ENCODE measurements at places on chromosomes 12 and 14. TPM values are rescaled to one million over a fixed set of nuclear protein-coding genes. Genes with fewer than 3 reads are reported as not detected.

Gene HHIPL1
- total RNA-seq, result 0.31 TPM

Gene CLEC4C
- not detected for total RNA-seq

Gene DAO
- total RNA-seq, result not detected

Gene BHLHE41
- total RNA-seq, result not detected

Gene DIP2B
- 27.8 TPM for total RNA-seq

Gene PRKCH
- total RNA-seq, result 158 TPM

Gene WNT1
- total RNA-seq, result not detected

Gene IKZF4
- 7.5 TPM for total RNA-seq

Gene MDGA2
- not detected for total RNA-seq

Gene HAL
- 0.31 TPM for total RNA-seq

Gene IL22
- total RNA-seq, result not detected

- H3K36me3 ChIP-seq, result no peaks in the 10 kb centered on the region
- H3K27ac ChIP-seq, result no peak overlapping the region
- peak; percentile 39 for DNase-seq
- H3K27me3 ChIP-seq, result no peaks in the 10 kb centered on the region
- H3K4me1 ChIP-seq, result peaks cover 27% of the 10 kb centered on the region
Observed at GRCh38 chr12:96034621-96035282, 635 bp downstream of the LTA4H start.

DNA sequence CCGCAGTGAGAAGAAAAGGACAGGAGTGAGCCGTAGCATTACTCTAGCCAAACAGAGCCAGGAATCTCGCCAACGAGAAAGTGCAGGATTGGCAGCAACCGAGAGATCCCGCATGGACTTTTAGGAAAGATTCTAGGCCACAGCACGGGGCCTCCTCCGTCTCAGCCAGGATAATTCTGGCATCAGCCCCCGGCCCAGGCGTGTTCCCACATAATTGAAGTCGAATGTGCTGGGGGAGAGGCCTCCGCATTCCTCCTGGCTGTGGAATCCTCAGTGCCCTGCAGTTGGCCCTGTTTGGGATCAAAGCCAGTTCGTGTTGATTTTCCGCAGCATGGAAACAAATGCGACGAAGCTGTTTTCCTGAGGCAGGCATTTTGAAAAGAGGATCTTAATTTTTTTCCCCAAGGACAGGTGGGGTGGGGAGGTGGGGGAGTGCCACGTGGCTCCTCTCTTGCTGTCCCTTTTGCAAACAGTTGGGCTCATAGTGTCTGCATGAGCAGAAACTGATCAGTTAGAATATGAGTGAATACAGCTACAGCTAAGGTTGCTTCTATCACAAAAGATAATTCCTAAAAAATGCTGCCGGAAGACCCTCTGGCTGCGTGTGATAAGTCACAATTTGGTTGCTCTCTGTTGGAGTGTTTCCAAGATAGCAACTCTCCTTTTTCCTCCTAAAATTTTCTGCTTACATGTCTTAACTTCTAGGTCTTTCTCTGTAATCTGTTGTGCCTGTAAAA is 37.3 kb upstream of the ATXN2 start:
- DNase-seq, result no peak
- H3K4me1 ChIP-seq, result no peaks in the 10 kb centered on the region
- H3K4me3 ChIP-seq, result no peak overlapping the region
- H3K27ac ChIP-seq, result no peak overlapping the region
- H3K27me3 ChIP-seq, result no peaks in the 10 kb centered on the region

- H3K4me1 ChIP-seq, result peaks cover 35% of the 10 kb centered on the region
- peaks cover 1% of the 10 kb centered on the region for H3K27me3 ChIP-seq
- H3K36me3 ChIP-seq, result no peaks in the 10 kb centered on the region
- H3K4me3 ChIP-seq, result no peak overlapping the region
Observed at GRCh38 chr12:53101931-53102781, 1.1 kb upstream of the SOAT2 start.

GRCh38 chr14:55398679-55399078 is 13.0 kb downstream of the ATG14 start:
- no peak overlapping the region for H3K4me3 ChIP-seq
- no peak overlapping the region for H3K27ac ChIP-seq
- peaks cover 7% of the 10 kb centered on the region for H3K36me3 ChIP-seq
- peaks cover 30% of the 10 kb centered on the region for H3K4me1 ChIP-seq

GRCh38 chr12:13890943-13891342 is 90.5 kb downstream of the GRIN2B start:
- no peaks in the 10 kb centered on the region for H3K4me1 ChIP-seq
- no peaks in the 10 kb centered on the region for H3K36me3 ChIP-seq
- no peak overlapping the region for H3K4me3 ChIP-seq
- no peak overlapping the region for H3K27ac ChIP-seq
- H3K27me3 ChIP-seq, result peaks cover 4% of the 10 kb centered on the region

- no peak overlapping the region for H3K4me3 ChIP-seq
- no peaks in the 10 kb centered on the region for H3K36me3 ChIP-seq
- no peak overlapping the region for H3K27ac ChIP-seq
- H3K27me3 ChIP-seq, result peaks cover 25% of the 10 kb centered on the region
- no peaks in the 10 kb centered on the region for H3K4me1 ChIP-seq
- DNase-seq, result no peak
Observed at GRCh38 chr12:127077262-127078045, 1189.5 kb upstream of the TMEM132C start.

DNA sequence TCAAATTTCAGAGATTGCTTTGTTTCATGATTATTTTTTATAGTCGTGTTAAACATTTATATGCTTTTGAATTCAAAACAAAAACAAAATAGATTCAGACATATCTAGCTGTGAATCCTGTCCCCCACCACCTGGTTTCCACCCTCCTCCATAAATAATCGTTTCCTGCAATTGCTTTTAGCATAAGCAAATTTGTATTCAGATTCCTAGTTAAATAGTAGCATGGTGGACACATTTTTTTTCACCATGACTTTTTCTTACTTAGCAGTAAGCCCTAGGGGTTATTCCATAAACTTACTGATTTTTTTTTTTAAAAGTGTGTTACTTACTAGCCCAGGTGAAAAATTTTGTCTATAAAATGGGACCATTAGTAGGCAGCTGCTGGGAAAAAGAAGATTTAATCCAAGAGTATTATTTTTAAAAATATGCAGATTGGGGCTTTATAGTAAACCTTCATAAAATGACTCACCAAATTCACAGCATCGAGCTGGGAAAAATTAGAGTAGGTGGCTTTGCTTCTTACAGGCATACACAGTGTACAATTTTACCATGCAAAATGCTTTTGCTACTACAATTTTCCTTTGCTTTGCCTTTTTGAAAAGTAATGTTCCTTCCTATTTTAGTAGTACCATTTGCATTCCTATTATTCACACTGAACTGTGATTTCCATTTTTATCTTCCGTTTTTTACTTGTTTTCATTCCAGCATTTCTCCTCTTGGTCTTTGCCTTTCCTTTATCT is 117.8 kb downstream of the BTG1 start:
- peaks cover 2% of the 10 kb centered on the region for H3K36me3 ChIP-seq
- peak overlapping the region; percentile 55 for H3K27ac ChIP-seq
- H3K27me3 ChIP-seq, result no peaks in the 10 kb centered on the region
- no peak for DNase-seq
- H3K4me1 ChIP-seq, result peaks cover 65% of the 10 kb centered on the region
- no peak overlapping the region for H3K4me3 ChIP-seq

- peak overlapping the region; percentile 59 for H3K27ac ChIP-seq
- no peak for DNase-seq
- peak overlapping the region; percentile 95 for H3K4me3 ChIP-seq
Observed at GRCh38 chr12:123384318-123384993, 524 bp downstream of the KMT5A start.

GRCh38 chr12:131917711-131918306 is 11.3 kb upstream of the PUS1 start:
- no peak overlapping the region for H3K27ac ChIP-seq
- no peaks in the 10 kb centered on the region for H3K27me3 ChIP-seq
- no peaks in the 10 kb centered on the region for H3K36me3 ChIP-seq
- no peak for DNase-seq
- no peaks in the 10 kb centered on the region for H3K4me1 ChIP-seq

DNA sequence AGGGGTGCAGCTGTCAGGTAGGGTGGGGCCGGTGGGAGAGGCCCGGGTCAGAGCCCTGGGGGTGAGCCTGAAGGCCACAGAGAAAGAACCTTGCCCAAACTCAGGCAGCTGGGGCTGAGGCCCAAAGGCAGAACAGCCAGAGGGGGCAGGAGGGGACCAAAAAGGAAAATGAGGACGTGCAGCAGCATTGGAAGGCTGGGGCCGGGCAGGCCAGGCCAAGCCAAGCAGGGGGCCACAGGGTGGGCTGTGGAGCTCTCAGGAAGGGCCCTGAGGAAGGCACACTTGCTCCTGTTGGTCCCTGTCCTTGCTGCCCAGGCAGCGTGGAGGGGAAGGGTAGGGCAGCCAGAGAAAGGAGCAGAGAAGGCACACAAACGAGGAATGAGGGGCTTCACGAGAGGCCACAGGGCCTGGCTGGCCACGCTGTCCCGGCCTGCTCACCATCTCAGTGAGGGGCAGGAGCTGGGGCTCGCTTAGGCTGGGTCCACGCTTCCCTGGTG is 10.5 kb downstream of the MMP14 start:
- H3K4me3 ChIP-seq, result no peak overlapping the region
- no peak for DNase-seq
- no peaks in the 10 kb centered on the region for H3K4me1 ChIP-seq
- H3K27ac ChIP-seq, result no peak overlapping the region
- H3K36me3 ChIP-seq, result no peaks in the 10 kb centered on the region

DNA sequence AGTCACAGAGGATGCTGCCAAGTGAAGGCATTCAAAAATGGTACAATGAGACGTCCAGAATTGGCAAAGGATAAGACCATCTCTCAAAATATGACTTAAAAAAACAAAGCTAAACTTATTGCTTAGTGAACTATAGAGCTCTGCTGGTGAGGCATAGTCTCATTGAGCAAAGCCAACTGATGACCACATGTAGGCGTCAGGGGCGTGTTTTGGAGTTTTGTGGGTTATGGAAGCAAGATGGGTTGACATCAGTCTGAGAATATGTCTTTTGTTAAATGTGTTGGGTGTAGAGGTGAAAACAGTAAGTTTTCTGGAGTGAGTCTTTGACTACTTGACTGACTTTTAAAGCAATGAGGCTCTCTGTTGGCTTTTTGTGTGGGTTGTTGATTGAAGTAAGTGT is 47.2 kb downstream of the ATL1 start:
- no peak overlapping the region for H3K27ac ChIP-seq
- H3K4me1 ChIP-seq, result no peaks in the 10 kb centered on the region
- peak; percentile 20 for DNase-seq
- no peak overlapping the region for H3K4me3 ChIP-seq
- no peaks in the 10 kb centered on the region for H3K27me3 ChIP-seq
- H3K36me3 ChIP-seq, result no peaks in the 10 kb centered on the region

- no peaks in the 10 kb centered on the region for H3K36me3 ChIP-seq
- H3K27me3 ChIP-seq, result peaks cover 56% of the 10 kb centered on the region
- H3K4me3 ChIP-seq, result no peak overlapping the region
- peaks cover 13% of the 10 kb centered on the region for H3K4me1 ChIP-seq
- no peak overlapping the region for H3K27ac ChIP-seq
Observed at GRCh38 chr14:103283916-103284315, 50.1 kb upstream of the EIF5 start.

DNA sequence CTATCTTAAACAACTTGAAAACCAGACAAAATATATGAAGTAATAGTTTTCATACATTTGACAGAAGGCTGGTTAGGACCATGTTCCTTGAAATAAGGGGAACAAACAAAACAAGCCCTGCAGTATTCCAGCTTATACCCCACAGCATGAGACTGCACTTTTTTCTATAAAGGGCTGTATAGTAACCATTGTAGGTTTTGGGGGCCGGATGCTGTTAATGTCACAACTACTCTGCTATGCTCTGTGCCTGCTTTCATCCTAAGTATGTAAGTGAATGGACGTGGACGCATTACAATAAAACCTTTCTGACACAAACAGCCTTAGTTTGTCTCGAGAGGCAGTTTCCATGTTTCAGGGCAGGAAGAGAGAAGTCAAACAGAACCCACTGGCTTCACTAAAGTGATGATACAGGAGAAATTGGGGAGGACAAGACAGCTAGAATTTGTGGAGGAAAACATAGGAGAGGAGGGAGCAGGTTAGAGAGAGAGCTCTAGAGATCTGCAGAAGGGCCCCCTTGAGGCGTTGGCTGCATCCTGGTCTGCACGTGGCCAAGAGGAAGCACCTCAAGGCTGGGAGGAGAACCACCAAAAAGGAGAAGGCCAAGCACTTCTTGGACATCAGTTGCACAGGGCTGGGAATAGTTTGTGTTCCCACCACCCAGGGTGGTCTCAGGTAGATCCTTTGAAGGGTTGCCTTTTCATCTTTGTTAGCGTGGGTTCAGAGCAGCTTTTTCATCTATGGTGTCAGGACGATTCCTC is 63.7 kb downstream of the TRAF3 start:
- no peak for DNase-seq
- peaks cover 18% of the 10 kb centered on the region for H3K36me3 ChIP-seq
- H3K27me3 ChIP-seq, result no peaks in the 10 kb centered on the region
- peaks cover 5% of the 10 kb centered on the region for H3K4me1 ChIP-seq

GRCh38 chr14:103118663-103119404 is 4.4 kb upstream of the TNFAIP2 start:
- no peaks in the 10 kb centered on the region for H3K36me3 ChIP-seq
- H3K27ac ChIP-seq, result no peak overlapping the region

GRCh38 chr12:41327096-41327895 is 139.2 kb downstream of the PDZRN4 start:
- H3K27me3 ChIP-seq, result no peaks in the 10 kb centered on the region
- H3K27ac ChIP-seq, result no peak overlapping the region
- no peak overlapping the region for H3K4me3 ChIP-seq
- no peak for DNase-seq
- no peaks in the 10 kb centered on the region for H3K36me3 ChIP-seq

- H3K4me1 ChIP-seq, result peaks cover 40% of the 10 kb centered on the region
- H3K27ac ChIP-seq, result peak overlapping the region; percentile 99
- H3K27me3 ChIP-seq, result peaks cover 3% of the 10 kb centered on the region
- no peak for DNase-seq
- peak overlapping the region; percentile 94 for H3K4me3 ChIP-seq
Observed at GRCh38 chr14:22919601-22919921, 612 bp upstream of the RBM23 start.

- H3K27me3 ChIP-seq, result peaks cover 9% of the 10 kb centered on the region
- H3K36me3 ChIP-seq, result no peaks in the 10 kb centered on the region
- H3K4me3 ChIP-seq, result no peak overlapping the region
- DNase-seq, result no peak
- no peak overlapping the region for H3K27ac ChIP-seq
Observed at GRCh38 chr14:96497087-96497486, 5.1 kb upstream of the PAPOLA start.

DNA sequence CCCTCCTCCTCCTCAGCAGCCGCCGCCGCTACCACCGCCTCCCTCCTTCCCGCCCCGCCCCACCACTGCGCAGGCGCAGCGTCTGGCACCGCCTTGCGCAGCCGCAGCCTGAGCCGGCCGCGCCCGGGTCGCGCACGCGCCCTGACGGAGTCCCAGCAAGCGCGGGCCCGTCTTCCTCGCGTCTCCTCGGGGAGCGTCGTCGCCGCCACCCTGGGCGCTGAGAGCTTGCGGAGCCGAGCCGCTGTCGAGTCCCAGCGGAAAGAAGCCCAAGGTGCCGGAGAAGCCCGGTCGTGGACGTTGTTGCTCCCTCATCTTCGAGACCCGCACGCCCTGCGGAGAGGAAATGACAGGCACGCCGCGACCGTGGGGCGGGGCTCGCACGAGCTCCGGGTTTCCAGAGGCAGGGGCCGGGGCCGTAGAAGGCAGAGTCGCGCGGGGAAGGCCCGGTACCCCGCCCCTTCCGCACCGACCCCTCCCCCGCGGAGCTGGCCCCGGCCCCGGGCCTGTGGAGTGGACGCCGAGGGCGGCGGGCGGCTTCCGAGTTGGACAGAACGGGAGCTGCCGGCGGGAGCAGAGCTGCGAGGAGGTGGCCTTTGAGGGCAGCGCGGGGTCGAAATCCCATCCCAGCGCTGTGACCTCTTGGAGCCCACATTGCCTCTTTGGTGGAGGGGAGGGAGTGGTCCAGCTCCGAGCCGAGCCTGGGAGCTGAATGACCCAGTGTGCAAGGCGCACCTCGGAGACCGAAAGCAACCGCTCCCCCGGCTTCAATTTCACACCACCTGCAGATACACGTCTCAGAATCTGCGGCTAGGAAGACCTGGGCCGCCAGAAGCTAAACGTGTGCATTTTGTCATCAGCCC is 469 bp upstream of the RAB35 start:
- peak overlapping the region; percentile 85 for H3K27ac ChIP-seq
- H3K4me3 ChIP-seq, result peak overlapping the region; percentile 81
- peaks cover 72% of the 10 kb centered on the region for H3K4me1 ChIP-seq
- no peaks in the 10 kb centered on the region for H3K27me3 ChIP-seq

Data from activated naive CD4-positive, alpha-beta T cell treated with anti-CD3 and anti-CD28 coated beads for 36 hours (primary cell).